ENCODE measurements at places on chromosomes 1 and 21.

DNA sequence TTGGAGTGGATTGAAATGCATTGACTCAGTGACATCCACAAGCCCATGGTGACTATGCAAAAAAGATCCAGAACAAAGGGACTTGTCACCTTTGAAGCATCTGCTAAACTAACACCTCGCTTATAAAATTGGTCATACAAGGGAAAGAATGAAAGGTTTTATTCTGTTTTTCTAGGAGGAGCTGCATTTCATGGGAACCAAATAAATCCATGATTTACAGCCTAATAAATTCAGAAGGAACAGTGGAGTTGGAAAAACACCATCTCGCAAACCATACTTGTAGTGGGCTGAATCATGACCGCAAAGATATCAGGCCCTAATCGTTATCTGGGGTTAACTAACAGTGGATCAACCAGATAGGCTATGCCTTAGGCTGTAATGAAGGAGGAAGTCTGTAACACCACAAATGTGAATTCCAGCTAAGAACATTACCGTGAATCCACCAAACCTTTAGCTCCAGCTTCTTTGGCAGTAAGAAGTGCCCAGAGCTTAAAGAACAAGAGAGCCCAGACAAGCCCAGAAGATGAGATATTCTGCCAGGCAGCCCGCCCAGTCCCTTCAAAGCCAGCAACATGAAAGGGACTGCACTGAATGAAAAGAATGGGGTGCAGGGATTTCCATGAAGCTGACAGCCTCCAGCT, 27.4 kb downstream of the RSPH1 start:
- peak; percentile 73 for DNase-seq

GRCh38 chr1:227885648-227886502, 61.9 kb downstream of the WNT9A start:
- peak; percentile 48 for DNase-seq

DNA sequence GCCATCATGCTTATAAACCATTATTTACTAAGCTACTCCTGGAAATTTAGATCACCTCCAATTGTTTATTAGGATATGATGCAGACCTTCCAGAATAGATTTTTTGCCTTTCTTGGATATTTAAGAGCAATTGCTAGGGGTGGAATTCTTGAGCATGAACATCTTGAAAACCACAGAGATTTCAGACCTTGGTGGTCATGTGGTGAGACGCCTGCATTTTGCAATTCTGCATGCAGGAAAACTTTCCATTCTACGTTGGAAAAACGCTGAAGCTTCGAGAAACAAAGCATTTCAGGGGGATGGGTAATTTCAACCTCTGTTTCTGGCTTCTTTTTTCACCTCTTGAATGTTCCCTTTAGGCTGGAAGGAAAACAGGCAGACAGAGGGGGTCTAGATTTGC, 596.3 kb downstream of the KIF26B start:
- DNase-seq: no peak

DNA sequence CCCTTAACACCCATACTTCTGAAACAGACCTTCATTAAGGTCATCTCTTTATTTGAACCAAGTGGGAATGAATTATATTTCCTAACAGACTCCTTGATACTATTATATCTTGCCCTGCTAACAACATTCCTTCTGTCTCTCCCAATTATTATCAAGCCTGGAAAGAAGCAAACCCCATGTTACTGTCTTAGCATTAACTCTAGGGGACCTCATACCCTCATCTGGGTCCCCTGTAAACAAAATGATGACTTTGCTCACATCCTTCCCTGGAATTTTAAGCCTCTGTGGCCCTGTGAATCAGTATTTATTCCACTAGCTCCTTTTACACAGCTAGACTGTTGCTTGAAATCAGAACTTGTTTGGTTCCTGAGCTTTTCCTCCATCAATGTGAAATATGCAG, 38.3 kb upstream of the BCL10 start:
- no peak for DNase-seq

- DNase-seq: no peak
Observed at GRCh38 chr1:174809755-174810280, 189.9 kb upstream of the CACYBP start.

GRCh38 chr1:66940981-66941380, 16.2 kb downstream of the MIER1 start:
- DNase-seq: no peak

DNA sequence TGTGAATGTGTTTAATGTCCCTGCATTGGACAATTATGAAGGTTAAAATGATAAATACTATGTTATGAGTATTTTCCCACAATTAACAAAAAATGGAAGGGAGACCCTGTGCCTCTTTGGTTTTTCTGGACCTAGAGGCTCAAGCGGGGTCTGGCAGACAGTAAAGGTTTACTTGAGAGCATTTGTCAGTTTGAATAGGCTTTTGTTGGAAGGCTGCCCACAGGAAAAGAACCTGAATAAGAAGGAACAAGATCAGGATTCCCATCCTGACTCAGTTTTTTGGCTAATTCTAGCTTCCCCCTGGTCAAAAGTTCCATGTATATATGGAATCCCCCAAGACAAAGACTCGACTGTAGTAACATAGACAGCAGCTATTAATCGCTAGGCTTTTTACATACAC, 150.9 kb upstream of the JUN start:
- no peak for DNase-seq

- DNase-seq: no peak
Observed at GRCh38 chr1:88647749-88648415, 36.2 kb upstream of the PKN2 start.

GRCh38 chr1:111743679-111744101, 4.5 kb upstream of the INKA2 start:
- DNase-seq: no peak

DNA sequence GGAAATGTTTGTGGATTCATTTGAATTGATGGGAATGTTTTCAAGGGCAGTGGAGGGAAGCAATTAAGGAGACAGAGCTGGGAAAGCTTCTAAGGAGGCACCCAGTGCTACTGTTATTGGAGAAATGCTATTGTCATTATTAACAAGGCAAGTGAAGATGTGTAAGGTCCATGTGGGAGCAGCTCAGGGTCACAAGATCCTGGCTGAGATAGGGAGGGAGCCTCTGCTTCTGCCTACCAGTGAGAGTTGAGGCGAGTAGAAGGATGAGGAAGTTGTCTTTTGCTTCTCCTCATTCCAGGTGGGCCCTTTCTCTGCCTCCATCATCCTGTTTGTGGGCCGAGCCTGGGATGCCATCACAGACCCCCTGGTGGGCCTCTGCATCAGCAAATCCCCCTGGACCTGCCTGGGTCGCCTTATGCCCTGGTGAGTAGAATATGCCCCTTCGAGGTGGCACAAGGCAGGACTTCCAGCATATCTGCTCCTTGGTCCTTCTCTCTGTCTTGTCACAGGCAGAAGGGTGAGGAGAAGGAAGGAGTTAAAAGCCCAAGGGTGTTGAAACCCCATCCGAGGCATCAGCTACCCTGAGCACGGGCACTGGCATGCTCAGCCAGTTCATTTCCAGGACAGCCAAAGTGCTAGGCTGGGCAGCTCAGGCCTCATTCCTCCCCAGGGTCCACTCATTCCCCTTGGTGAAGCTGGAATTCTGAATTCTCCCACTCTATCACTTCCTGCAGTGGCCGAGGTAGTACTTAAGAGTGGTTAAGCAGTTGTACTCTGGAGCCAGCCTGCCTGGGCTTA, 3.7 kb downstream of the MFSD2A start:
- no peak for DNase-seq

DNA sequence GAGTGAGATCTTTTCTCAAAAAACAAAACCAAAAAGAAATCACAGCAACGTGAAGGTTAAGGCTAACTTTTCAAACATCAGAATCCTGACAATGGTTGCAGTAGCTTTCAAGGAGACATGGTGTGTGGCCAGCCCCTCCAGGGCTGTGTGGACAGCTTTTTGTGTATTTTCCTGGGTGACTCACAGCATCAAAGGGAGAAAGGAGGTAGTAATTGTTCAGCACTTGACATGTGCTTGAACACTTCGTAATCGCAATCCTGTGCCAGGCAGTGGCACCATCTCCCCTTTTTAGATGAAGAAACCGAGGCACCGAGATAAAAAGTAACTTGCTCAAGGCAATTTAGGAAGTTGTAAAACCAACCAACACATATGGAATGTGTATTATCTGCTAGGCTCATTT, 10.3 kb downstream of the NBL1 start:
- no peak for DNase-seq

- DNase-seq: peak; percentile 10
Observed at GRCh38 chr21:35521852-35522505, 472.9 kb upstream of the RUNX1 start.

DNA sequence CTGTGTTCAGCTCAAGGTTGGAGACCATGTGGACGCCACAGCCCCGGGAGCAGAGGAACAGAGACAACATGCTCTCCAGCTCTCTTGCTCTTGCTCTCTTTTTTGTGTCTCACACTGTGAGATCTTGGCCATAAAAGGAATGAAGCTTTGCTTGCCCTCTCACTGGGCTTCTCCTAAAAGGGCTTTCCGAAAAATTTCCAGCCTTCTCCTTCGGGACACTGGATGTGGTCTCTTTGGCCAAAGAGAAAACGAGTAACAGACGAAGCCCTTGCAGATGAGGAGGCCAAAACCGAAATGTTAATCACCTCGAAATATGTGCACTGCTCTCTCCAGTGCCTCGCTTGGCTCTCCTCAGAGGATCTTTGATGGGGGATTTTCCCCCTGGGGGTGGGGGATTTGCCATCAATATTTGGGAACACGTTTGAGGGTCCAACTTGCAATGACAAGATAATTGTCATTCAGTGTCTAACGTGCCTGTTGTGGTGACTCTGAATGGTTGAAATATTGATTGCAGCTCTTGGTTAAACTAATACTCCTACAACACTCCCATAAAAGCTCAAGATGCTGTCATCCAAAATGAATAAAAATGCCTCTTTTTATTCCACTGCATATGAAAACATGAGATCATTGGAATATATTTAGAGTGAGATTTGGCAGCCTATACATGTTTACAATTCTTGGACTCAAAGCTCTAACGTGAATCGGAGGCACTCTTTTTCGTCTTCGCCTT, 68.6 kb upstream of the ANGPTL1 start:
- DNase-seq: no peak

GRCh38 chr21:40335704-40336103, 468.5 kb downstream of the PCP4 start:
- DNase-seq: no peak

DNA sequence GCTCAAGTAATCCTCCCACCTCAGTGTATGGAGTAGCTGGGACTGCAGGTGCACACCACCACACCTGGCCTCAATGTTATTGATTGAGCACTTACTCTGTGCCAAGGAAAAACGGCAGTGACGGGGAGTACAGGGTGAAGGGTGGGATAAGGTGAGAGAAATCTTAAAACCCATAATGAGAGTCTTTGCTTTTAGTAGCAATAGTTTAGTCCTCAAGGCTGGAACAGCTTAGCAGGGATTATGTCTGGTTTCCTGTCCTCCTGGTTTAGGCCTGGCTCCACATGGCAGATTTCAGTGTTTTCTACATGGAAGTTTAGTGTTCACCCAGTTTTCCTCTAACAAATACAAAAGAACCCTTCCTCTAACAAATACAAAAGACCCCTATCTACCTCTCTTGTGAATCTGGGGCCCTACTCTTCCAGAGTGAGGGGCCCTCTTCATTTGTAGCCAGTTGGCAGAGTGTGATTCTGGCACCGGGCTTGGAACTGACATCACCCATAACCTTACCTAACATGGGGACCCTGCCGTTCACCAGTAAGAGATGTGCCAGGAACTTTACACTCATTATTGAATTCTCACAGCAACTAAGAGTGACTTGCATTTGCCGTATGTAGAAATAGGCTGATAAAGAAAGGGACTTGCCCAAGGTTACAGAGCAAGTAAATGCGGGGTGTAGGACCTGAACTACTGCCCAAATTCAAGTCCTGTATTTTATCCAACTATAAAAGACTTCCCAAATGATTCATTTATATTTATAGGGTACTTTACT, 6.9 kb downstream of the ZNF691 start:
- no peak for DNase-seq

GRCh38 chr1:57269630-57270225, 154.1 kb downstream of the DAB1 start:
- DNase-seq: no peak

DNA sequence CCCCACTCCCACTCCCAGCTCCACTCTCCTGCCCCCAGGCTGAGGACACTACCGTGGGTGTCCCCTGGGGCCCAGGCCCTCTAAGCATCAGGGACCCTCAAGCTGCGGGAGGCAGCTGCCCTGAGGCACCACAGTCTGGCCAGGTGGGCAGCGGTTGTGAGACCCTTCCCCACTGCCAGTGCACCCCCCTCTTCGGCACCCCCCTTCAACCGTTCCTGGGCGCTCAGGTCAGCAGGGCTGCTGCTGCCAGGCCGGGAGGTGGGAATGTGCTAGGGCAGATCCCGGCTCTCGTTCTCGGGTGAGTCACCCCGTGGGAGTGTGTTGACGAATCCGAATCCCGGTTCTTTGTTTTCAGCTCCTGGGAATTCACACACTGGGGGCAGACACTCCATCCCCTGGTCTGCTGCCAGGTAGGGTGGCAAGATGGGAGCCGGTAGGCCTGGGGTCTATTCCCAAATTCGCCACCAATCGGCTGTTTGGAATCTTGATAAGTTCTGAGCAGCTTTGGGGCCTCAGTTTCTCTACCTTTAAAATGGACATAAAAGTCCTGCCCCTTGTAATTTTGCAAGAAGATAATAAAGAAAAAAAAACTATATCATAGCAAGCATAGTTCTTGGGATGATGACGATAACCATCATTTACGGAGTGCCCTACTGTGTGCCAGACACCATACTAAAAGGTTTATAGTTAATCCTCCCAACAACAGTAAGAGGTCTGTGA, 28.5 kb upstream of the CASZ1 start:
- peak; percentile 68 for DNase-seq

DNA sequence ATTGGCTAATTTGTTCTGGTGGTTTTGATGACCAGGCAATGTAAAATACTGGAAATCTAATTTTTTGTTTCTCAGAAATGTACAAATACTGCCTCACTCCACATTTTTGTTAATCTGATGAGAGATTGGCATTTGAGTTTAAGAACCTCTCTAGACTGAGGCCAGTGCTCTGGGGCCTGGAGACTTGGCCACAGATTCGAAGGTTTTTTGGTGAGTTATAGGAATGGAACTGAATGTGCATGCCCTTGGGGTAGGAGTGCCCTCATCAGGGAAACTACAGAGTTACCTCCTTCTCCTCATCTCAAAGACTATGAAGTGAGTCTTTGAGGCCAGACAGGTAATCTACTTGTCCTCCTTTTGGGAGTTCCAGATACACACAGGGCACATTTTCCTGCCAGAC, 347.9 kb downstream of the LTN1 start:
- DNase-seq: no peak

DNA sequence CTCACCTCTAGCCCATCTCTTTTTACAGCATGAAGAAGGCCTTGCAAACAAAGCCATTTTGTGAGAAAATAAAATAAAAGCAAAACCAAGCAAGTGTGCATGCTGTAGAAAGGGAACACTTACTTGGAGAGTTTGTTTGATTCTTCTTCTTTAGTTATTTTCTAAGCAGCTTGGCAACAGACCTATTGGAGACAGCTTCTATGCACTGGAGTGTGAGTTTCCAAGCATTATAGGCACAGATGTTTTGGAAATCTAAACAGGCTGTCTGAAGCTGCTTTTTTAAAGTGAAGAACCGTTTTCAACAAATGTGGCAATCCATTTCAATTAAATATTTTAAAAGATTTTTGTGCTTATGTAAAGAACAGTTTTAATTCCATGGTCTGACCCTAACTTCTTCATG, 76.6 kb downstream of the NGF start:
- no peak for DNase-seq

GRCh38 chr21:34827445-34828235, 158.8 kb downstream of the CLIC6 start:
- no peak for DNase-seq
